ENCODE measurements at places on chromosomes 1 and 21.

- peak; percentile 71 for DNase-seq
These were observed 13.9 kb downstream of the NT5C1A start for GRCh38 chr1:39657923-39658485.

GRCh38 chr21:44686843-44687561 is 5.0 kb upstream of the KRTAP12-1 start:
- no peak for DNase-seq

GRCh38 chr1:31767225-31767624 is 3.1 kb upstream of the ADGRB2 start:
- no peak for DNase-seq

GRCh38 chr1:226717256-226717909 is 21.7 kb downstream of the ITPKB start:
- no peak for DNase-seq

GRCh38 chr1:204257446-204257845 is 43.7 kb upstream of the GOLT1A start:
- DNase-seq = no peak

- DNase-seq = no peak
These were observed 12.6 kb downstream of the VN1R5 start for GRCh38 chr1:247268390-247269045.

DNA sequence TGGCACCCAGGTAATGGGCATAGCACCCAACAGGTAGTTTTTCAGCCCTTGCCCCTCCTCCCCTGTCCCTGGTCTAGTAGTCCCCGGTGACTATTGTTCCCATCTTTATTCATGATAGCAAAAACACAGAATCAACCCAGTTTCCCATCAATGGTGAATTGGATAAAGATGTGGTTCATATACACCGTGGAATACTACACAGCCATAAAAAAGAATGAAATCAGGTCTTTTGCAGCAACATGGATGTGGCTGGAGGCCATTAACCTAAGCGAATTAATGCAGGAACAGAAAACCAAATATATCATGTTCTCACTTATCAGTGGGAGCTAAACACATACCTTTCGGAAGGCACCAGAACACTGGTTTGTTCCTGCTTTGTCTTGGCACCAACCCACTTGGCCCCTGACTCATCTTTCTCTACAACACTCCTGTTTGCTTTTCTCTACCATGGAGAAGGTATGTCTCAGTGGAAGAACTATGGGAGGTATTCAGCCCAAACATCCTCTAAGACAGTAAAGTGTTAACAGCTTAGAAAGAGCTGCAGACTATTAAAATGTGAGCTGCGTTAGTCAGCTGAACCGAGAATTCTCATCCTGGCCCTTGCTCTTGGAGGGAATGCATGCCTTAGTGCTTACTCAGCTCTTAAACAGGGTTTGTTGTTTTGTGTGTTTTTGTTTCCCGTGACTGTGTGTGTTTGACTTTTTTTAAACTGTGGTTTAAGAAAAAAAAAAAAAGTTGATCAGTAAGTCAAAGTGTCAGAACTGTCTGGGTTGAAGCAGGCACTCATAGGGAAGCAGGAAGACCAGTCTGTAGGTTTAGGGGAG is 203.0 kb downstream of the TOMM20 start:
- DNase-seq = no peak

- peak; percentile 9 for DNase-seq
These were observed 181.4 kb upstream of the KIAA0040 start for GRCh38 chr1:175373786-175374623.

DNA sequence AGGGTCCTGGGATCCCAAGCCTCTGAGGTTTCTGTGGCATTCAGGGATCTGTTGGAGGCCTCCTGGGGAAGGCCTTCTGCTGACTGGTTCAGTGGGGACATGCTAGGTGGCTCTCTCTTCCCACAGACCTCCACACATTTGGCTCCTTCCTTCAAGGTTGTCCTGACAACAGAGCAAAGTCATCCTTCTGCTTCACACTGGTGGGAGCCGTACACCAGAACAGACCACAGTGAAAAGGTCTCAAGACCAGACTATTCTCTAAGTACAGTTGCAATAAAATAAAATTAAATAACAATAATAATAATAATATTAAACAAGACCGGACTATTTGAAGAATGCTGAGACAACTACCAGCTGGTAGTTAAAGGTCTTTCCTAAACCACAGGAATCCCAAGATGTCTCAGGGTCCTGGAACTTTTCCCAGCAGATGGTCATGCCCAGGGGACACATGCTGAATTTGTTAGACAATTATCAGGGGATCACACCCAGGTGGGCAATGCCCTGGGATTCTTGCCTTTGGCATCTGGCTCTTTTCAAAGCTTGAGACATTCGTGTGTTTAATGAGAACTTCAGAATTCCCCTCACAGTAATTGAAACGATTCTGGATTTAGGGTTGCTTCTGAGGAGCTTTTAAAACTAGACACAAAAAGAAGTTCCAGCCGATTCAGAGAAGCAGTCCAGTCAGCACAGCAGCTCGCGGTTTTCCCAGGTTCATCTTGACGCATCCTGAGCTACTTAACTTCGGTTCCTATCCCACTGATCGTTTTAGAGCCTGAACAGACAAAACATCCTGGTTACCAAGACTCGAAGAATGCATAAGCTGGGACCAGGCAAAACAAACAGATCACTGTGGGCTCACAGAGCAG is 22.9 kb downstream of the HTR1D start:
- DNase-seq = no peak

GRCh38 chr1:29698033-29698432 is 461.7 kb downstream of the PTPRU start:
- no peak for DNase-seq

- no peak for DNase-seq
These were observed 151.3 kb downstream of the APP start for GRCh38 chr21:26019236-26019635.

- DNase-seq = no peak
These were observed 151.1 kb upstream of the DPT start for GRCh38 chr1:168879896-168880734.

DNA sequence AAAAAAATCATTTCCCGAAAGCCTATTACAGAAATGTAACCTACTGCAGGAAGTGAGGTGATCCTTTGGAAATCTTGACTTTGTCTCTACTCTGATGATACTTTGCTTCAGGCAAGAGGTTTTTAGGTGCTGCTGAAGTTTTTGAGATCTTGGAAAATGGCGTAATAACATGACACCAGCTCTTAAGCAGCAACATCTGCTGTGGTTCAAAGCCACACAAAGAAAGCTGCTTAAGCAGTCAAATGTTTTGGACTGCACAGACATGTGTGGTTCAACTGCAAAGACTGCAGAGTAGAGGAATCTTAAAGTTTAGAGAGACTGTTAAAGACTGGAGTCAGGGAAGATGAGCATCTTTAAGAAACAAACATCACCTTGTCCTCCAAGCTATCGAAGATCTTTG is 139.0 kb downstream of the RASAL2 start:
- DNase-seq = no peak

GRCh38 chr1:119531606-119532323 is 24.8 kb downstream of the HSD3B1 start:
- DNase-seq = no peak

GRCh38 chr1:85502625-85503083 is 37.7 kb upstream of the DDAH1 start:
- no peak for DNase-seq

GRCh38 chr1:70319750-70320149 is 34.8 kb downstream of the ANKRD13C start:
- no peak for DNase-seq

GRCh38 chr1:99361406-99361805 is 97.1 kb downstream of the PLPPR4 start:
- DNase-seq = no peak

DNA sequence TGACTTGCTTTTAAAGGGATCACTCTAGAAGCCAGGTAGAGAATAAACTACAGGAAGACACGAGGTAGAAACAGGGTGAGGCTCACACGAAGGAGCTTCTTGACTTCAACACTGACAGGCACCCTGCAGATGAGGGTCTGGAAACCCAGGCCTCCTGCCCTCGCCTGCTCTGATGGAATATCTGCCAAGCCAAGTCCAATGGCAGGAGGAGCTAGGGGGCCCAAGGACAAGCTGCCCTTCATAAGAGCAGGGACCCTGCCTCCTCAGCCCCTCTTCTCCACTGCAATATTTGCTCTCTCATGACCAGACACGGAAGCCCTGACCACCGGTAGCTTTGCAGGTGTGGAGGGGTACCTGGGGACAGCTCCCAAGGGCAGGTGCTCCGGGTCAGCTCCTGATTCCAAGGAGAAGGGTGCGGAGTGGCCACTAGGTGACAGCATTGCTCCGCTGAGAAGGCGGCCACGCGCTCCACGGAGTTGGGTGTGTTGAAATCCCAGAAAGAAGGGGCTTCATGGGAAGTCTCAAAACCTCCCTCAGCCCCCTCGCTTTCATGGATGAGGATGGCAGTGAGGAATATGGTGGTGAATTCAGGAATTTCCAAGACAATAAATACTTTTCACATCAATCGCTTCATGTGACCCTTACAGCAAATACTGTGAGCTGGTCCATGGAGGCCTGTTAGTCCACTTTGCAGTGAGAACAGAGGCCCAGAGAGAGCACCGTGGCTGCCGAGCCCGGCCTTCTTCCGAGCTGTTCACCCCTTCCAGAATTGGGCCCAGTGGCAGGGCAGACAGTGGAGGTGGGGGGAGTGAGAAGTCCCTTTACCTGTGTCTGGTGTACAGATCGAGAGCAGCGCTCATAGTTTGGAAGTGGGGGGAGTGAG is 33.2 kb upstream of the PAX7 start:
- DNase-seq = peak; percentile 61

GRCh38 chr1:109933856-109934711 is 23.4 kb downstream of the CSF1 start:
- DNase-seq = no peak

DNA sequence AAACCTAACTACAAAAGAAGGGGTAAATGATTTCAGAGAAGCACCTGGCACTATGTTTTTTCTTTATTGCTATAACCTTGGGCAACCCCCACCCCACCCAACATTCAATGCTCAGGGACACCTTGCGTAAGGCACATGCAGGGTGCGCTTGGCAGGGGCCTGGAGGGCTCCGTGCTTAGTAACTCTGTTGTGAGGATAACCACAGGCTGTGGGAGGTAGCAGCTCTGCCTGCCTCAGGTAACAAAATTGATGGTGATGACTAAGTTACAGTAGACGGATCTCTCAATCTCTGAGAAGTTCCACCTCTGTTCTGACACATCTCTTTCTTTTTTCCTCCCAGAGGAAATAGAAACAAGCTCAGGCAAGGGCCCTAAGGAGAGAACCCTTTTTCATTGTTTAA is 8.7 kb upstream of the CCN1 start:
- no peak for DNase-seq

- no peak for DNase-seq
These were observed 78.2 kb downstream of the MACF1 start for GRCh38 chr1:39282537-39283216.

DNA sequence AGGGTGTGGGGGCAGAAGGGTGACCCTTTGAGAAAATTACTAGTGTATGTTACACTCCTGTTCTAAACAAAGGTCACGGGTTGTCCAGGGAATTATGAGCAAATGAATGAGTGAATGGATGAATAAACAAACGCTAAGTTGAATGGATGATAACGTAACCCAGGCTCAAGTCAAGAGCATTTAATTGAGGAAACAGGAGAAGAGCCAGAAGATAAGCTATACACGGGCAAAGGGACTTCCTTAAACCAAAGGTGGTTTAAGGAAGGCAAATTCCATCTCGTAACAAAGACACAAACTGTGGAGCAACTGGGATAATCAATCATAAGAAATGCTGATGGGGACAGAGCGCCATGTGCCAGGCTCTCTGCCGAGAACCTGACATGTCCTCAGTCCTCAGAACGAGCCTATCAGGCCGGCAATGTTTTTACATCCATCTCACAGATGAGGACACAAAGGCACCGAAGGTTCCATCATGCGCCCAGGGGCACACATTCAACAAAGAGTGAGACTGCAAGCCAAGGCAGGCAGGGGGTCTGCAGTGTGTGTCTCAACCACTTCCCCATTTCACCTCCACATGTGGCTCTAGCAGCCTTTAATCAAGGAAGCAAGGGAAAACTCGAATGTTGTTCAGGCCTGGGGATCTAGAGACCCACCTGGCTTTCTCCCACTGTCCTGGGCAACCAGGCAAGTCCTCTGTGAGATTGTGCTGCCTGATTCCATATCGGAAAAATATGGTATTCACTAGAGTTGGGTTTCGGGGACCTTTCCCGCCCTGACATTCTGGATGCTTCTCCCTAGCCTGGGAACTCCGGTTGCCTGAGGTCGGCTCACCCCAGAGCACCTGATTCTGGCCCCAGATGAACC is 126.8 kb upstream of the EDN2 start:
- no peak for DNase-seq

DNA sequence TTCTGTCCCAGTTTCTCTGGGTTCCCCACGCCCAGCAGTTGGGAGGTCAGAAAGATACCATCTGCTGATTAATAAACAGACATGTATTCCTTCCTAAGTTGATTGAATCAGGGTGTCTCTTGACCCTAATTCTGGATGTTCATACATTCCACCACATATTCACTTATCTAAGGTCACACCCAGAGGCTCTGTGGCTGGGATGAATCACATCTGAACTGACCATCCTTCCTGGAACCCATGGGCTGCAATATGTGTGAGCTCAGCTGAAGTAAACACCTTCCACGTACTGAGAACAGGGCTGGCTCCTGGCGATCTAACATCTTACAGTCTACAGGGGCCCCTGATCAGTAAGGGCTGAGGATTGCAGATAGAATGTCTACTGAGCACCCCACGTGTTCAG is 20.5 kb upstream of the TRABD2B start:
- no peak for DNase-seq

GRCh38 chr1:41675401-41675800 is 190.9 kb upstream of the EDN2 start:
- no peak for DNase-seq

DNA sequence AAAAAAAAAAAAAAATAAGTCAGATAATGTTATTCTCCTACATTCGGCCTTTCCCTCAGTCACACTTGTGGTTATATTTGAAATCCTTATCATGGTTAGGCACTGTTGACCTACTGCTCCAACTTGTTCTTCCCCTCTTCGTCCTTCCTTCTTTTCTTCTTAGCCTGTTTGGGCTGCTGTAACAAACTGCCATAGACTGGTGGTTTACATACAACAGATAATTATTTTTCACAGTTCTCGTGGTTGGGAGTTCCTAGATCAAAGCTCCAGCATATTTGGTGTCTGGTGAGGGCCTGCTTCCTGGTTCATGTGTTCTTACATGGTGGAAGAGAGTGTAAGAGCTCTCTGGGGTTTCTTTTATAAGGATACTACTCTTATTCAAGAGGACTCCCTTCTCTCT is 73.4 kb downstream of the RABGAP1L start:
- DNase-seq = no peak

DNA sequence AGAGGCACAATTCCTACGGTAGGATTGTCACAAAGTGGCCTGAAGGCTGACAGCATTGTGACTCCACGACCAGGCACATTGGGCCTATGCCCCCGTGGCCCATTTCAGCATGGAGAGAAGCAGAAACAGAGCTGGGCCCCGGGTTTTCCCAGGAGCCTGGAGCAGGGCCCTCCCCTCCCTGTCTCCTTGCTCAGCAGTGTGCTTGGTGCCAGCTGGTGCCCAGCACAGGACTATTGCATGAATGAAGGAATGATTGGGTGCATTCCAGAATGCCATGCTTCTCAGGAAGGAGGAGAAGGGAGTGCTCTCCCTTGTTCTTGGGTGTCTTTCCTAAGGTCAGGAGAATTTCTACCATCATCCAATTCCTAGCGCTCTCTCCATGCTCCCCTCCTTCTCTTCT is 33.7 kb downstream of the IER5 start:
- no peak for DNase-seq

GRCh38 chr1:19764848-19765247 is 34.9 kb downstream of the TMCO4 start:
- no peak for DNase-seq
